Activated CD4-positive, CD25-positive, alpha-beta regulatory T cell (primary cell): ENCODE measurements at places on chromosomes 7 and 10.

- DNase-seq = no peak
Measured at GRCh38 chr10:64037071-64037661, 516.0 kb downstream of the REEP3 start.

GRCh38 chr10:87860816-87861403 lies 2.4 kb downstream of the KLLN start:
- DNase-seq = no peak

- DNase-seq = no peak
Measured at GRCh38 chr10:128568041-128568440, 441.8 kb upstream of the MKI67 start.

DNA sequence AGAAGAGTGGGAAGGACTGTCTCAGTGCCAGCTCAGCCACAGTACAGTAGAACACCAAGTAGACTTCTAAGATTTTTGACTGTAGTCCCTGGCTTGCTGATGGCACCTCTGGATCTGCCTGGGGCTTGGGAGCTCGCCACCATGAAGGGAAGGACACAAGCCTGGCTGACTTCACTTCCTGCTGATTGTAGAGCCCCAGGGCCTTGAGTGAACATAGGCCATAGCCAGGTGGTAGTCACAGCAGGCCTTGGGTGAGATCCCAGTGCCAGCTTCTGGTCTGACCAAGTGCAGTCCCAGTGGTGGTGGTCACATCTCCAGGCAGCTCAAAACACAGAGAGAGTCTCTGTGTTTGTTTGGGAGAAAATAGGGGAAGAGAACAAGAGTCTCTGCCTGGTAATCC lies 57.6 kb upstream of the HBP1 start:
- no peak for DNase-seq

GRCh38 chr7:99098824-99099498 lies 44.9 kb downstream of the SMURF1 start:
- no peak for DNase-seq

DNA sequence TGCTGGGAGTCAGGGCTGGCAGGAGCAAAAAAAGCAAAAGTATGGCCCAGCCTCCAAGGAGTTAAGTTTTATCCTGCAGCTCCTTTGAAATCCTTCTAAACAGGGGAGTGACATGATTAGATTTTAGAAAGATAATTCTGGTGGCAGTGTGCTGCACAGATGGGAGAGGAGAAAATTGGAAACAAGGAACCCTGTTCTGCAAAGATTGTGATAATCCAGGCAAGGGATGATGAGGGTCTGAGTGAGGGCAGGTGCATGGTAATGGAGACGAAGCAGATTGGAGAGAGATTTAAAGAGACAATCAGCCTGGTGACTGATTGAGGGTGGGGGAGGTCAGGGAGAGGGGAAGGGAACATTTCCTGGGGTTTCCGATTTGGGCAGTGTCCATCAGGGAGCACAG lies 444.7 kb upstream of the PODXL start:
- DNase-seq = no peak

GRCh38 chr10:5575144-5575481 lies 50.4 kb downstream of the CALML3 start:
- no peak for DNase-seq

DNA sequence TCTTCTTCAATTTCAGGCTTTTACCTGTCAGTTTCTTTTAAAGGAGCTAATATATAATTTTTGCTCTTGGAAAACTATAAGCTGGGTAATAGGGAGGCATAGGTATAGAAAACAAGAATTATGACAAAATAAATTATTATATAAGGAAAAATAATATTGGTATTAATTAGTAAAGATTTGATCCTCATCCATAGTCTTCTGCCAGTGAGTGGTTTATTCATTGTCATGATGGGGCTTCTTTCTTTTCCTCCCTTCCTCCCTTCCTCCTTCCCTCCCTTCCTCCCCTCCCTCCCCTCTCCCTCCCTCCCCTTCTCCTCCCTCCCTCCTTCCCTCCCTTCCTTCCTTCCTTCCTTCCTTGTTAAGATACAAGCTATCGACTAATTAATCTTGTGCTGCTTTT lies 698.6 kb downstream of the SORCS3 start:
- DNase-seq = no peak

- no peak for DNase-seq
Measured at GRCh38 chr7:104272767-104273384, 55.5 kb upstream of the LHFPL3 start.

- no peak for DNase-seq
Measured at GRCh38 chr10:79044846-79045245, 23.9 kb upstream of the ZMIZ1 start.

- DNase-seq = no peak
Measured at GRCh38 chr7:78420001-78420400, 621.4 kb downstream of the PHTF2 start.

DNA sequence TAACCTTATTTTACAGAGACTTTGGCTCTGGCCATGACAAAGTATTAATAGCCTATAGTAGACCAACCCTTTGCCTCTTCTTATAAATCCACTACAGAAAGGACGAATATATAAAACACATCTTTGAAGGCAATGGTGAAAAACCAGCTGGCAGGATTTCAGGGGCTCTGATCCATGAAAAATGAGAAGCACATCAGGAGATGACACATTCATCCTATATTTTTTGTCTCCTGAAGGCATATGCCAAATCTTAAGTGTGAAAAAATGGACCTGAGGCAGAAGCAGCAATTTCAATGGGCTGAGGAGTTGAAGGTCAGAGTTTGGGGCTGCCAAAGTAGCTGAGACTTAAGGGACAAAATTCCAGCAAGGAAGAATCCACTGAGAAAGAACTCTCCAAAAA lies 14.4 kb downstream of the RNF216 start:
- DNase-seq = no peak

GRCh38 chr7:123260428-123260960 lies 60.7 kb upstream of the SLC13A1 start:
- DNase-seq = no peak

- no peak for DNase-seq
Measured at GRCh38 chr7:39978230-39978934, 28.3 kb downstream of the CDK13 start.

DNA sequence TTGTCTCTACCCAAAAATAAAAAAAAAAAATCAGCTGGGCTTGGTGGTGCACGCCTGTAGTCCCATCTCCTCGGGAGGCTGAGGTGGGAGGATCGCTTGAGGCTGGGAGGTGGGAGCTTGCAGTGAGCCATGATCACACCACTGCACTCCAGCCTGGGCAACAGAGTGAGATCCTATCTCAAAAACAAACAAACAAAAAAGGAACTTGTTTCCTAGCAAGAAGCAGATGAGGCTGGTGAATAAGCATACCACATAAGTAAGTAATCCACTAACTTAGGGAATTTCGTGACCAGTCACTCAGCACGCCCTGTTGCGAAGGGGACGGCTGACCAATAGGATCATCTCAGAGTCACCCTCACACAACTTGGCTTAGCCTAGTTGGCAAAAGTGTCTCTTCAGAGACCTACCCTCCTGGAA lies 64.6 kb downstream of the CUX1 start:
- no peak for DNase-seq

GRCh38 chr10:30056767-30057355 lies 2.5 kb downstream of the JCAD start:
- no peak for DNase-seq

- no peak for DNase-seq
Measured at GRCh38 chr10:123878666-123879303, 12.8 kb downstream of the CPXM2 start.

GRCh38 chr10:125396676-125397075 lies 236.3 kb upstream of the CTBP2 start:
- no peak for DNase-seq

- DNase-seq = no peak
Measured at GRCh38 chr10:117736655-117737054, 194.1 kb downstream of the EMX2 start.

GRCh38 chr10:88982366-88982765 lies 8.2 kb upstream of the FAS start:
- DNase-seq = no peak

- no peak for DNase-seq
Measured at GRCh38 chr10:4982764-4983226, 19.6 kb downstream of the AKR1C1 start.

DNA sequence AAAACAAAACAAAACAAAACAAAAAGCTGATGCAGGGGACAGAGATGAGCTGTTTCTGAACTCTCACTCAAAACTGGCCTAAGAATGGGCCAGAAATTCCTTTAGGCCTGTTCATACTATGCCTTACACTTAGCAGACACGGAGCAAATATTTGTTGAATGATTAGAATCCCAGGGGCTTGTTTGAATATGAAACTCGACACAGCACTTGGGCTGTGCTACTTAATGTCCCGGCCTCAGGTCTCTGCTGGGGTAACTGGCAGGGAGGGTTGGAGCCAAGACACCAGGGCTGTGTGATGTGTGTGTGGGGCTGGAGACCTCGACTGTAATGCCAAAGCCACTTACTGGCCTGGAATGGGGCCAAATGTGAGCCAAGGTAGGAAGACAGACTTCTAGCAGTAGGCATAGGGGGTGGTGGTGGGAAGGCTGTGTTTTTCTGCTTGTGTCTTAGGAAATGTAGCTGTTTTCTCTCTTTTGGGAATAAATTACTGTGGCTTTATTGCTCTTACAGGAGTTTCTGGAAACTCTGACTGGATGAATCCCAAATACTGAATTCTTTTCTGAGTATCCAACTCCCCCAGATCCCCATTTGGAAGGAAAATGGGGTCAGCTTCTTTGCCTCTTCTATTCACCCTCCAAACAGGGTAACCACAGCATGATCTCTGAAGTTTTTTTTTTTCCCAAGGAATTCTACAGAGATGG lies 66.7 kb downstream of the EMX2 start:
- DNase-seq = no peak
